ENCODE measurements at places on chromosomes 4 and X. TPM values are rescaled to one million over a fixed set of nuclear protein-coding genes. Genes with fewer than 3 reads are reported as not detected.

ARX gene
- 0.48 TPM for total RNA-seq

CYTL1 gene
- total RNA-seq = not detected

ELF4 gene
- total RNA-seq = 28.7 TPM

LARP7 gene
- total RNA-seq = 25.7 TPM

ABLIM2 gene
- total RNA-seq = 4.4 TPM

DMD gene
- not detected for total RNA-seq

XAGE1A gene
- total RNA-seq = 53.0 TPM
